NCI-H2107 (cell line): ENCODE measurements at places on chromosomes 3 and 15.

GRCh38 chr15:80489030-80489594 lies 84.9 kb downstream of the ARNT2 start:
- no peak for DNase-seq

- no peak for DNase-seq
Measured at GRCh38 chr3:67377299-67377698, 277.1 kb downstream of the SUCLG2 start.

- no peak for DNase-seq
Measured at GRCh38 chr3:152292366-152292765, 23.6 kb downstream of the MBNL1 start.

- DNase-seq: no peak
Measured at GRCh38 chr3:48431224-48432029, 1.5 kb upstream of the PLXNB1 start.

- DNase-seq: no peak
Measured at GRCh38 chr15:57375827-57376695, at the start of gene CGNL1. Gene CGNL1 (plus strand): TSS chr15:57376505. CDS start chr15:57438000, 61,495 bp downstream.
